T-cell (primary cell): ENCODE measurements at places on chromosomes 13 and 19.
A peak's percentile ranks its signal among the peaks of the same experiment; 100 is the strongest.

DNA sequence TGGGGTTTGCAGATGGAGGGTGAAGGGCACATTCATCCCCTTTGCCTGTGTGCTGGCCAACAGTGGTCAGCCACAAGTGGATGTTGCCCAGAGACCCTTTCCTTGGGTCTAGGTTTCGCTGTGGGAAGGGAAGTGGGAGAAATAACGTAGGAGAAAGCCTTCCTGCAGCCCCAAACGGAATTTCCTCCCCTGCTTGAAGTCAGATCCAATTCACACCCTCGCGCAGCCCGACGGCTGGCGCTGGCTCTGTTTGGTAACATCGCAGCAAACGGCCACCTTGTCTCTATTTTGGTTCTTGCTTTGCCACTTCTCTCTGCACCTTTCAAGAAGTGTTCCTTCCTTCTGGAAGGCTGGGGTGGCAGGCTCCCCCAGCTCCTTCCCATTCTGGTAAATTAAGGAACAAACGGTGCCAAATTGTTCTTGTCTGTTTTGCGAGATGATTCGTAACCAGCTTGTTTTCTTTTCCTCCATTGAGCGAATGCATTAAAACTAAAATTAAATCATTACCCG, 45.4 kb downstream of the CHST8 start:
- DNase-seq: no peak

- DNase-seq: no peak
Measured at GRCh38 chr13:58207501-58207900, 576.0 kb downstream of the PCDH17 start.

DNA sequence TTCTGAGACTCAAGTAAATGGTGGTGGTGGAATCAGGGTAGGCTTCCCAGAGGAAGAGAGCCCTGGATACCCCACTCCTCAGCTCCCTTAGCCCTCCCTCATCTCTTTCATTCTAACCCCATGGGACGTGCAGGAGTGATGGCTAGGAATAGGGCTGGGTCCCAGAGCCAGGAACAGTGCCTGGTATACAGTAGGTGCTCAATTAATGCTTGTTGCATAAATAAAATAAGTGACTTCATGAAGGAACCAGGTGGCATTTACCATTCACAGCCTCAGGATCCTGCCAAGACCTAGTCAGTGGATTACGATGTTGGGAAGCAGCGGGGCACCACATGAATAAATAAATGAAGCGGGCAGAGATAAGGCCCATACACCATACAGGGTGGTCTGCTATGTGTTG, 3.9 kb downstream of the UNC13A start:
- no peak for DNase-seq

DNA sequence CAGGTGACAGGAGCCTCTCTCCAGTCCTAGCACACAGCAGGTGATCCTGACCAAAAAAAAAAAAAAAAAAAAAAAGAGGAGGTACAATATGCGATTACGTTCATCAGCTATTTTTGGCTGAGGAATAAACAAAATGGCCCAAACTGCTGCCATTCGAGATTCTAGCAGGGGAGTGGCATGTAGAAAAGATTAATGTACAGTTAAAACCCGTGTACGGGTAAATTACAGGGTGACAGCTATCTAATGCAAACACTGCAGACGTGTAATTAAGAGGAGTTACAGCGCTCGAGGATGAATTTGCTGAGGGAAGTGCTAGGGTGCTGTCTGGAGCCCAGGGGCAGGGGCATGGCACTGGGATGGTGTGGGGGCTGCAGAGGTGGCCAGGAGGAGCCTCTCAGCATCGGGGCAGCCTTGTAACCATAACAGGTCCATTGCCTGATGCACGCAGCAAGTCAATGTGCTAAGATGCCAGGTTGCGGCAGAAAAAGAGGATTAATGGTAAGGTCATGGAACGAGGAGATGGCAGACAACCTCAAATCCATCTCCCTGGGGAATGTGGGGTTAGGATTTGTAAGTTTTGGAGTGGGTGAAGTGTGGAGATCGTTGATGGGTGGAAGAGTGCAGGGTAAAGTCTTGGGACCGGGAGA, 17.4 kb downstream of the CHST8 start:
- no peak for DNase-seq

GRCh38 chr13:33236021-33236420, 49.5 kb downstream of the STARD13 start:
- DNase-seq: no peak

DNA sequence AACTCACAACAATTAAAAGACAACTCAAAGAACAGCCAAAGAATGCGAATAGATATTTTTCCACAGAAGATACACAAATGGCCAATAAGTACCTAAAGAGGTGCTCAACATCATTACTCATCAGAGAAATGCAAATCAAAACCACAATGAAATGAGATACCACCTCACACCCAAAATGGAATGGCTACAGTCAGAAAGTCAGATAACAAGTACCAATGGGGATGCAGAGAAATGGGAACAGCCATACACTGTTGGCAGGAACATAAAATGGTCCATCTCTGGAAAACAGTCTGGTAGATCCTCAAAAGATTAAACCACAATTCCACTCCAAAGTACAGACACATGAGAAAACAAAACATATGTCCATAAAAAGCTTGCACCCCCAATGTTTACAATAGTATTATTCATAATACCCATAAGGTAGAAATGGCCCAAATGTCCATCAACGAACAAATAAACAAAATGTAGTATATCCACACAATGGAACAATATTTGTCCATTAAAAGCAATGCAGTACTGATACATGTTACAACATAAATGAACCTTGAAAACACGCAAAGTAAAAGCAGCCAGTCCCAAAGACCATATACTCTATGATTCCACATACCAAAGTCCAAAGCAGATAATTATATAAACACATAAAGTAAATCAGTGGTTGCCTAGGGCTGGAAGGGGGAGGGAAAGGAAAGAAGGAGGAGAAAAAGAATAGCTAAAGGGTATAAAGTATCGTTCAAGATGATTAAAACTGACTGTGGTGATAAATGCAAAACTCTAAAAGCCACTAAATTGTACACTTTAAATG, 19.6 kb downstream of the USP12 start:
- no peak for DNase-seq

DNA sequence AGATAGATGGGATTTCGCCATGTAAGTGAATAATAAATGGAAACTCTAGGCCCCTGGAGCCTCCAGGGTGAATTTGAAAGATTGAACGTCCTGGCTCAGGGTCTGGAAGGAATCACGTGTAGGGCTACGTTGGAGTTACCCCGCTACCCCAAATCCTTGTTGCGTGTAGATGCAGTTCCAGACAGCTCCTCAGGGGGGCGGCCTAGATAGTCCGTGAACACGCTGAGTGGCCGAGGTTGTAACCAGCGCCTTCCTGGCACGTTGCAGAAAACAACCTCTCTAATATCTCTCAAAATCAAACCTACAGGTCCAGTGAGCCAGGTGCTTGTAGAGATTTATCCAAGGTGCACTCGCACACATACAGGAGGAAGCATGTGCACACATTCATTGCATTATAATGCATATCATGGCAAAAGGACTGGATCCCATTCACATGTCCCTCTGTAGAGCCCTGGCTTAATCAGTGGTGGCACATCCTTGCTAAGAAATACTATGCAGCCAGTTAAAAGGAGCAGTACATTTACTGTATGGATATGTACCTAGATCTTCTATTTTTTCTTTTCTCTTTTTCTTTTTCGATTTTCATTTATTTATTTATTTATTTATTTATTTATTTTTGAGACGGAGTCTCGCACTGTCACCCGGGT, 2.5 kb upstream of the KEAP1 start:
- DNase-seq: peak; percentile 75

DNA sequence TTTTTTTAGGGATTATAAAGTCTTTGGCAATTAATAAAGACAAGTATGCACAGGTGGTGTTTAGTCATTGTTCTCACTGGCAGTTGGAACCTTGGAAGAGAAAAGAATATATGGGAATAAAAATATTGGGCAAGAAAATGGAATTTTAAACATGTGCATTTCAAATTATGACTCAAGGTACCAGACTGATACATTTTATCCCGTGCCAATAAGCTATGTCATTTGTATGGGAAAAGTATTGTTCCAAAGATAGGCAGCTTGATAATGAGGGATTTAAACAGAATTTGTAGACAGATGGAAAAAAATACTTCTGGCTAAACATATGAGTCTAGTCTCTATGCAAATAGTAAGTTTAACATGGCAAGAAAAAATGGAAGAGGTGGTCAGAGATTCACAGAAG, 169.5 kb upstream of the UFM1 start:
- DNase-seq: no peak

- DNase-seq: no peak
Measured at GRCh38 chr19:5558101-5558621, 9.6 kb downstream of the TINCR start.

DNA sequence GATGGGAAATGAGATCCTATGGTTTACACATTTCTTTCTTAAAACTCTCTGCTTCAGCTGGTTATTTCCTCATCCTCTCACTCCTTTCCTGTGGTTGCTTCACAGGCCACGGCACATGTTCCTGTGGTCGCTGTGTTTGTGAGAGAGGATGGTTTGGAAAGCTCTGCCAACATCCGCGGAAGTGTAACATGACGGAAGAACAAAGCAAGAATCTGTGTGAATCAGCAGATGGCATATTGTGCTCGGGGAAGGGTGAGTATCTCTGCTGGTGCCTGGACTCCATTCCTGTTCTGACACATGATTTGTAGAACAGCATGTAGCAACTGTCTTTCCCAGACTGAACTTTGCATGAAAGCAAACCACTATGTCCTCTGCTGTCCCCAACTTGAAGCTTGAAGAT, 254.2 kb downstream of the ITGBL1 start:
- DNase-seq: no peak

DNA sequence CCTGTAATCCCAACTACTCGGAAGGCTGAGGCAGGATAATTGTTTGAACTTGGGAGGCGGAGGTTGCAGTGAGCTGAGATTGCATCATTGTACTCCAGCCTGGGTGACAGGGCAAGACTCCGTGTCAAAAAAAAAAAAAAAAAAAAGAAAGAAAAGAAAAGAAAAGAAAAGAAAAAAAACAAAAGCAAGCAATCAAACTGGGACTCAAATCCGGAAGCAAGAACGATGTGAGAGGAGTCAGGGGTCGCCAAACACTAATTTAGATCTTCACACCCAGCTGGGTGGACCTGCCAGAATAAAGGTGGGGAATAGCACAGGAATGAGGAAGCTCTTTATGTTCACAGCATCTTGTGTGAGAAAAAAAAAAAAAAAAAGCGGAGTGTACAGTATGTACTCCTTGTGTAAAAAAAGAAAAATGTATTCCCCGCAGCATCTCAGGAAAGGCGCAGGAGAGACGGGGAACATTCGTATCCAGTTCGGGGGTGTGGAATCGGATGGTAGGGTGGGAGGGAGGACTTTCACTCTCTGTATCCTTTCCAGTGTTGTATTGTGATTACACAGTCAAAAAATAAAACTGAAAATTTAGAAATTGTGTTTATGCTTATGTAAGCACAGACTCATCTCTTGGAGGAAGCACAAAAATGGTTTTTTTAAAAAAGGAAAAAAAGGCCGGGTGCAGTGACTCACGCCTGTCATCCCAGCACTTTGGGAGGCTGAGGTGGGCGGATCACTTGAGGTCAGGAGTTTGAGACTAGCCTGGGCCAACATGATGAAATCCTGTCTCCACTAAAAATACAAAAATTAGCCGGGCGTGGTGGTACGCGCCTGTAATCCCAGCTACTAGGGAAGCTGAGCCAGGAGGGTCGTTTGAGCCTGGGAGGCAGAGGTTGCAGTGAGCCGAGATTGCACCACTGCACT, 7.6 kb downstream of the DNAJB1 start:
- no peak for DNase-seq

DNA sequence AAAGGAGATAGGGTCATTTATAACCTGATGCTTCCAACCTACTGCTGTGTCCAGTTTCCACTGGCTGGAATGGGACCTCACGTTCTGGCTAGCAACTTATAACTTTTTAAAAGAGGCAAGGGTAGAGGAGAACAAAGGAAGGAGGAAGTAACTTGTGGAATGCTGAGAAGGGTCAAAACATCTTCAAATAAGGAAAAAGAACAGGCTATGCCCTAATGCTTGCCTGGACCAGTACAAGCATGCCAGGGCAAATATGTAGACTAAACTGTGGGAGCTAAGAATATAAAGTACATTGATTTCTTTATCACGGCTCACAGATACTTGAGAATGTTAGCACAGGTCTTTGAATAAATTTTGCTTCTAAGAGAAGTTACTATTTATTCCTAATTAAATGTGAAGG, 1.5 kb upstream of the ZNF561 start:
- DNase-seq: no peak

DNA sequence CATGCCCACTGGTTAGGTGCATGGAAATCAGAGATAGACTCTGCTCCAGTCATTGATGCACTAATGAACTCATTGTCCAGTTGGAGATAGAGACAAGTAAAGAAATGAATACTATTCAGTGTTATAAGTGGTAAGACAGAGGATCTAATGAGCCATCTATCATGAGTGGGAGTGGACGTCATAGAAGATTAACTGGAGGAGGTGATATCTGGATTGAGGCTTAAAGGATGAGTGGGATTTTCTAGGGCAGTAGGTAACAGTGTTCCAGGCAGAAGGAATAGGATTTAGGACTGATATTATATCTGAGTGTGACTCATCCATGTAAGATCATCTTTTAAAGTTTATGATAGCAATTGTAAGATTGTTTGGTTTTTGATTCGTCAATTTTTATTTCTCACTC, 152.2 kb upstream of the CSNK1A1L start:
- no peak for DNase-seq

- DNase-seq: no peak
Measured at GRCh38 chr19:33398361-33399060, 25.0 kb downstream of the CEBPG start.

DNA sequence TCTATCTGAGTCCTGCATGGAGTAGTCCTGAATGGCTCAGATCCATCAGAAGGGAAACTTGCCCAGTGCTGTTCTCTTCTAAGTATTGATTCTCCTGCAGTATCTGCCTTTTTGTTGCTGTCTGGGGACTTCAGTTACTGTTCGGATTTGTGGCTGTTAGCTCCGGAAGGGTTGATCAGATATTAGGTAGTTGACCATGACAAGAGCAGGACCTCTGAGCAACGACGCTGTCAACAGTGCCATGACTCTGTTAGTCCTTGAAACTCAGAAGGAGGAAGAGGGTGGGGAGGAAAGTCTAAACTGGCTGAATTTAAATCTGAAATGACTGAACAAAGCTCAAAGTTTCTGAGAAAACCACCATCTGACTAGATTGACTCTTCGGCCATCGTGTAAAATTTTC, 42.2 kb downstream of the CCNE1 start:
- DNase-seq: no peak

GRCh38 chr19:39834287-39834841, 402 bp upstream of the DYRK1B start:
- DNase-seq: no peak

- DNase-seq: no peak
Measured at GRCh38 chr19:51572410-51572809, 1.3 kb downstream of the ZNF175 start.

- DNase-seq: no peak
Measured at GRCh38 chr13:111630406-111630805, 310.0 kb downstream of the TEX29 start.

GRCh38 chr13:40613914-40614313, 52.5 kb downstream of the FOXO1 start:
- DNase-seq: no peak

DNA sequence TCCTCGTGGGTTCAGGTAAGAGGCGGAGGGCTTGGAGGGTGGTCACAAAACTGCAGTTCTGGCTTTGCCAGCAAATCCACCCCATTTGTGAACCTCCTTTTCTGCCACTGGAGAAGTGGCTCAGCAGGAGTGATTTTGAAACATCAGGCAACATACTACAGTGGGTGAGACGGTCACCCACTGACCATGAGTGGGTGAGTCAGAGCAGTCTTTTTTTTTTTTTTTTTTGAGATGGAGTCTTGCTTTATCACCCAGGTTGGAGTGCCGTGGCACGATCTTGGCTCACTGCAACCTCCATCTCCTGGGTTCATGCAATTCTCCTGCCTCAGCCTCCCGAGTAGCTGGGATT, 3.0 kb downstream of the TOMM40 start:
- DNase-seq: no peak

- DNase-seq: peak; percentile 68
Measured at GRCh38 chr19:12956446-12957388, at the start of gene GADD45GIP1. Gene GADD45GIP1 (minus strand): TSS chr19:12957223. CDS start chr19:12957212, 11 bp downstream.
